ENCODE measurements at places on chromosomes 5 and 9. TPM values are rescaled to one million over a fixed set of nuclear protein-coding genes. Genes with fewer than 3 reads are reported as not detected.
A peak's percentile ranks its signal among the peaks of the same experiment; 100 is the strongest.

Gene CRHBP
- total RNA-seq, result not detected

Gene SLC45A2
- total RNA-seq, result not detected

DNA sequence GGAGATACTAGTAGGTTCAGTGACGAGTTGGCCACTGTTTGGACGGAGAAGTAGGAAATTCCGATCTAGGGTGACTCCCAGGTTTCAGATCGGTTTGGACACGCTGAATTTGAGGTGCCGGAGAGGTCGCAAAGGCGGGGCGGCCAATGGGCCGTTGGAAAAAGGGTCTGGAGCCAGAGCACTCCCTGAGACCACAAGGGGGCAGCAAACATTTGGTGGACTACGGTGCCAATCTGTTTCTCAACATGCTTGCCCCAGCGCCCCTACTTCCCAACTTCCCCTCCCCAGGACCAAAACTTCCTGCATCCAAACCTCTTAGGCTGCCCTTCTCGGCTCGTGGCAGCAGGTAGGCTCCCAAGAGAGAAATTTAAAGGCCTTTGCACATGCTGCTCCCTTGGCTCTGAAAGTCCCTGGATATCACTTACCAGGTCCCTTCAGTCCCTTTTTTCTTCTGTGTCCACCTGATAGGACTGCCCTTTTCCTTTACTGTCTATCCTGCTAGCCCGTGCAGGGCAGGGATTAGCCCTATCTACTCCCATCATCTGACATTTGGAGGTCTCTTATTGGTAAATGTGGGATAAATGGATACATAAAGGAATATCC, 992 bp upstream of the RPP25L start:
- DNase-seq, result peak; percentile 79

- no peak for DNase-seq
Measured at GRCh38 chr5:72785801-72786200, 30.7 kb upstream of the TNPO1 start.

DNA sequence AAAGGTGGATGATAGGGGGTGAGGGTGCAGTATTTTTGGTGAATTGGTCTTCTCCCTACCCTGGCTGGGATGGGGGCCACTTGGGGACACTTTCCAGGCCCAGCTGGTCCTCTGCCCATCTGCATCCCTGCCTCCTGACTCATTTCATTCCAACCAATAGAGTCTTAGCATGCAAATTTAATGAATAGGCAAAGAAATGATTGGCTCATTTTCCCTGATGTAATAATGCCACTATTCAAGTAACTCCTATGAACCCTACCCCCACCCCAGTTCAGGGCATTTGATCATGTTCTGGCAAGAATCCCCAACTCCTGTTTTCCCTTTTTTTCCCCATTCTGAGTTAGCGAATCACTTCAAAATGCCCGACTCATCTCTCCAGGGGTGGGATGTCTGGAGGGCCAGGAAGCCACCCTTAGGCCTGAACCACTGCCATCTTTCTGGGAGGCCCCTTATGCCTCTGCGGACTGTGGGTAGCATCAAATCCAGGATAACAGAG, 56.7 kb downstream of the PCDH1 start:
- no peak for DNase-seq

GRCh38 chr5:77828445-77828844, 52.3 kb upstream of the TBCA start:
- DNase-seq, result no peak

GRCh38 chr5:130710596-130710995, 454.5 kb downstream of the HINT1 start:
- DNase-seq, result peak; percentile 27

DNA sequence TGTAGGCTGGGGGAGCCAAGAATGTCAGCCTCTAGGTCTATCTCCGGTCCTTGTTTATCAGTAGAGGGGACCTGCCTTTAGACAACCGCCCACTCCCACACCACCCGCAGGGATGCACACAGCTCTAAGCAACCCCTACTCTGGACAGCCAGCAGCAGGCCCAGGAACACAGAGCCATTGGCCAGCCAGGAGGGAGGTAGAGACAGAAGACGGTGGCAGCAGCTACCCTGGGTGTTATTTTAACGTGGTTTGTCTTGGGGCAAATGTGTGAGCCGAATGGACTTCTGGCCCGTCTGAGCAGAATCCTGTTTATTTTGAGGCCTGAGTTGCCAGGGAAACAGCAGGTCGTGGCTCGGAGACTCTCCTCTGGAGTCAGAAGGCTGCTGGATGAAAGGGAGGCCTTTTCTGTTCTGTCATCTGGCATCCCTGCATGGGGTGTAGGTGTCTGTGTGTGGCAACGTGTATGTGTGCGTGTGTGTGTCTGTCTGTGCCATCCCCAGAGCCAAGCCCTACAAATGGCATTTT, 382 bp upstream of the FGF1 start:
- DNase-seq, result no peak

- no peak for DNase-seq
Measured at GRCh38 chr5:98453296-98453695, 320.2 kb upstream of the RGMB start.

All from Calu3 (cell line).